Hippocampal formation (tissue), 2 donors: ENCODE measurements at places on chromosomes 5 and 9.

- peak; percentile 8 for DNase-seq
Observed at GRCh38 chr9:6354072-6354686, 26.0 kb downstream of the TPD52L3 start.

DNA sequence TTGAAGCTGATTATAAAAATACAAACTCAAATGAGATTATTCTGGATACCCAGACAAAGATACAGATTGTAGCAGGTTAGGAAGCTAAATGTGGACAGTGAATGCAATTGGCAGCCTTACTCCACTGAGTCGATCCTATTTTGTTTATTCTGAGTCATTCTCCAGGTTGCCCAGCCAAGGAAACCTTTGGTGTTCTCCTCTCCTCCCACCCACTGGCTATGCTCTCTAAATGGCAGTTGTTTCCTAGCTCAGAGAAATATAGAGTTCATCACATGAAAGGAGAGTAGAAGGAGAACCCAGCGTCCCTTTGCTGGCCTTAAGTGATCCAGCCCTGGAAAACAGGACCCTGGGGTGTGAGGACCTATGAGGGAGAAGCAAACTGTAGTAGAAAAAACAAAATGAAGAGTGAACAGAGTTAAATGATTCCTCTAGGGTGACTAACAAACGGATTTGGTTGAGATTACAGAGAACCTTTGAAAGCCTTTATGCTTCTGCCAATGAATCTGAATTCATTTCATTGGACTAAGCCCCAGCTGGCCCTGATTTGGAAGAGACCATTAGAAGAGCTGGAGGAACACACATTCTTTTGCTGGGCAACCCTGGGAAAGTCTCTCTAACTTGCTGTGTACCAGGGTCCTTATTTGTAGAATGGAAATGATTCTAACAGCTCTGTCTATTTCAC lies 95.1 kb downstream of the BRINP1 start:
- no peak for DNase-seq

- DNase-seq: no peak
Observed at GRCh38 chr9:105057551-105057950, 129.6 kb upstream of the ABCA1 start.

DNA sequence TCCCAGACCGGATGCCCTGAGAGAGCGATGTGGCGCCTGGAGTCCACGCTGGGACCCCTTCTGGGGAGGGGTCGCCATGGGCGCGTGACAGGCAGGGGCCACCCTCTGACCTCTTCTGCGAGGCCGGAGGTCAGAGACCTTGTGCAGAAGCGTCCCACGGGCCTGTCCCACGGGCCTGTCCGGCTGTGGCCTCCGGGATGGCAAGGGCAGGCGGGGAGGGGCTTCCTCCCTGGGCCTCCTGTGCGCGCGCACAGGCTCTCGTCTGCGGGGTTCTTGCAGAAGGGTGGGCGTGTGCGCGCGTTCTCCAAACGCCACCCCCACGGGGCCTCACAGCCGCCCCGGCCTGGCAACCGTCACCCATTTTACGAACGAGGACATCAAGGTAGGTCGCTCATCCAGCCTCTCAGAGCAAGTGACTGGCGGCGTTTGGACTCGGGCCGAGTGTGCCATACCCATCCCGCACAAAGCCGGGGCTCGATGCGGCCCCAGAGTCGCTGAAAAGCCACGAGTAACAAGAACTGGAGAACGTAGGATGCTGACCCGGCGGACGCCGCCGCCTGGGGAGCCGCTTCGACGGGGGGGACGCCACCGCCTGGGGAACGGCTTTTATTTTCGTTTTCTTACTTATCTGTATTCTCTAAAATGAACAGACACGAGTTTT lies 897 bp downstream of the AHRR start:
- DNase-seq: no peak

DNA sequence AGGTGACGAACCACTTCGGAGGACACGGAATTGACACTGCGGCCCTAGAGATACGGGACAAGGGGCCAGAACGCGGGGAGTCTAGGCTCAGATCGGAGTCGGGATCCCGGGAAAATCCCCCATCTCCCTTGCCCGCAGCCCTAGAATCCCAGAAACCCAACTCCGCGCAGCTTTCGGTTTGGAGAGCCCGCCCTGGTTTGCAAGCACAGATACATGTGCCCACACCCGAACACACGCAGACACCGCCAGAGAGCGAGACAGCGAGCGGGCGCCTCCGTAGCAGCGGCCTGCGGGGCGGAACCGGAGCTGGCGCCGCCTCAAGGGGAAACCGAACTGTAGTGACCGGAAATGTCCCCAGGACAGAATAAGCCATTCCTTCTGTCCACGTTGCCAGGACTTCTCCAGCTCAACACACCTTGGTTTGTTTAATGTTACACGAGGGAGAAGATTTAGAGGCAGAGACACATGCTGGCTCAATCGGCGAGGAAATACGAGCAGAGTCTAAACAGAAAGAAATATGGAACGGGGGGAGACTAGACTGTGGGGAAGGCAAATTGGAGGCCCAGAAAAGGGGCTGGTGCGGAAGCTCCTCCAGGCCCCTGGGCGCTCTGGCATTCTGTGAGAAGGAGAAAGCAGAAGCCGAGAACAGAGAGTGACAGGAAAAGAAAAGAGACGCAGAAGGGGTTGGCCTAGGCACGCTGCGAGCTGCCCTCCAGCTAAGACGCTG lies 2.9 kb upstream of the PAX5 start:
- DNase-seq: no peak

DNA sequence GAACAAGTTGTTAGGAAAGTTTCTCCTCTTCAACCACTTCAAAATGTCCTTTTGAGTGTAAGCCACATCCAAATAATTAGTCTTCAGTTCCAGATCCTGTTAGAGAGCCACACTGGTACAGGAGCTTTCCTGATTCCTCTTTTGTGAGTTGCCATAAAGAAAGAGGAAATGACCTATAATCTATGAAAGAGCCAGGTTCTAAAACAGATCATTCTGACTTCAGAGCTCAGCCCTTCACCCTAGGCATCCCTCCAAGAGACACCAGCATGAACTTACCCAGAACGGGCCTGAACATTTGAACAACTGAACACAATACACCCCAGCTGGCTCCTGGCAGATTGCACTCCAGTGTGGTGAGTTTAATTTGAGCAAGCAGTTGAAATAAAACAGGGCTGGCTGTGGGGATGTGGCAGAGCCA lies 25.7 kb downstream of the SLC1A1 start:
- peak; percentile 40 for DNase-seq

DNA sequence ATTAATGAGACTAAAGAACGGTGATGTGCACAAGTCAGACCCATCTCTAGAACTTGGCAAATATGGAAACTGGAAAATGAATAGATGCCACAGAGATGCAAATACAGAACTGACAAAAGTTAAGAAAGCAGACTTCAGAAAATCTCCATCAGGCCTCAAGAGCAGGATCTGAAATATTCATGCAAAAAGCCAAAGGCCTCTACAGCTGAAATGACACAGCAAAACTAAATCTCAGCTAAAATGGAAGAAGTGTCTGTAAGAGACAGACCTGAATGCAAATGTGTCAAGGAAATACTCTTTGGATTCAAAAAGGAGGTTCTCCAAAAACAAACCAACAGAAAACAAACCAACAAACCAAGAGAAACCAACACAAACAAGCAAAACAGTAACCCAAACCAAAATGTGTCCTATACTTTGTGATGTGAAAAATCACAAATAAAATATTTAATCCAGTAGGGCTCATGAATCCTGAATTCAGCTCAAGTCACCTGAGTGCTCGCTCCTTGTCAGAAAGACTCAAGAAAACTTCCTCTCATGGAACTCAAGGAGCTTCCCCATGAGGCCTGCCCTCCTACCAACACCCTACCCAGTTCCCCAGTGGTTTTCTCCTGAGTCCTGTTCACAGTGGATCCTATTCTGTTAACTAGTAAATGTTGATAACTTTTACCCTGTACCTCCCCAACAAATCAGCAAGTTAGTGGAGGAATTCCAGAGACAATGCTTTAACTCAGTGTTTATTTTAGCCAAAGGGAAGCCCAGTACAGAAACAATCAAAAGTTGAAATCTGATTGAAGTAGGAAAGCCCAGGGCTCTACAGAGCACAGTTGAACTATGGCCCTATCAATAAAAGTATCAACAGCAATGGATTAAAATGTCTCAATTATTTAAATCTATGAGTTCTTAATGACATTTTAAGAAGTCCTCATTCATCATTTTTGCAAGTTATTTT lies 14.6 kb downstream of the MRPS27 start:
- DNase-seq: no peak

- DNase-seq: no peak
Observed at GRCh38 chr9:36855448-36856315, 178.4 kb downstream of the PAX5 start.

GRCh38 chr9:19239955-19240354 lies 9.5 kb downstream of the DENND4C start:
- no peak for DNase-seq

DNA sequence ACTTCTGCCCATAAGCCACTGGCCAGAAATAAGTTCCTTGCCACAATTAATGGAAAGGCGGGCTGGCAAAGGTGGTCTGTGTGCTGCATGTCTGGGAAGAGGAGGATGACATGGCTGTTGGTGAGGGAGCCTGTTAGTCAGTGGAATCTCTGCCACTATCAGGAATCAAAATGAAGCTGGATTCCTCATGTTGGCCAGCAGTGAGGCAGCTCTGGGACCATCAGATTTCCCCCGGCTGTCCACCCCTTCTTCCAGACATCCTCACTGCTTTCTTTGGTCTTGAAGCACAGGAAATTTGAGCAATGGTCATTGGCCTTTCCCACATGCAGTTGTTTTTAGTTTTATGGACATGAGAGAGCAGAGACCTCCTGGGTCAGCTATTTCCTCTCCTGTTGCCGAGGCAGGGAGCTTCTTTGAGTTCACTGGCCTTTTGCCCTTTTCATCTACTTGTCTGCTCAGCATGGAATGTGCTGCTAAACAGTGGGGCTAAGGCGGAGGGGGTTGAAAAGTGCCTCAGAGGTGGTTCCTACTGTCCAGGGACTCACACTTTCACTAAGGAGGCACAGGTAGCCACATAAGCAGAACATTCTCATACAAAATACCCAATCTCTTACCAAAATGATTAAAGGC lies 34.8 kb upstream of the NEURL1B start:
- no peak for DNase-seq

GRCh38 chr5:94691949-94692348 lies 73.5 kb downstream of the SLF1 start:
- peak; percentile 42 for DNase-seq

DNA sequence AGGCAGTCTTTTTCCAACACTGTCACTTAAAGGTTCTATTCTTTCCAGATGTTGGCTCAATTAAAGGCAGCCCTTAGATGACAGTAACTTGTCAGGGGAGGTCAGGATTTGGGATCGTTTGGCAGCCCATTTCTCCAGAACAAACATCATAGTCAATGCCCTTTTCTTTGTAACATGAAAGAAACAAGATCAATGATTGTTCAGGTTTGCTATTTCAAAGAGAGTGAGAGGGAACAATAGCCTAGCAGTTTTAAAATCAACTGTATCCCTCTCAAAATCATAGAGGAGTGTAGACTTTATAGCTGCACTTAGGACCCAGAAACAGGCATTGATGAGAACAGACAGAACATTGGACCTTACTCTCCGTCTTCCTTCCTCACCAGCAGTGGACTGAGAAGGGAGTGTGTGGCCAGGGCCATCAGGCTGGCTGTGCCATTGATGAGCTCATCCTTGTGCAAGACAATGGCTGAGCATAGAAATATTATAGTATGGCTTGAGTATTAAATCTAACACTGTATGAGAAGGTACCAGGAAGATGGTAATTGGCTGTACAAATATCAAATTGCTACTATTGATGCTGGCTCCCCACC lies 130.0 kb downstream of the PIP5K1B start:
- DNase-seq: no peak

GRCh38 chr9:99137225-99137624 lies 32.3 kb downstream of the TGFBR1 start:
- DNase-seq: no peak

DNA sequence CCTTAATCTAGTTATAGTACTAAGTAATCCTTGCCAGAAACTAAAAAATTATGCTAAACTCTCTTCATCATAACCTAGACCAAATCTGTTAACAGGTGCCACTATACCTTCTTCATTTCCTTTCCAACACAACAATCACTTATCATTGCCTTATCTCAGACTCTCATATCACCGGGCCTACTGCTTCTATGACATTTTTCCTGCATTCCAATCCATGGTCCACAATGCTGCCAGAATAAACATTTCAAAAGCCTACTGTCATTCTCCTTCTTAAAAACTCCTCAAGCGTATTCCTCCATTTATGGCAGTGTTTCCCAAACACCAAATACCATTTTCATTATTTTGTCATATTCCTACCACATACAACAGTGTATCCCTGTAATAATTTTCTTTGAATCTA lies 6.5 kb downstream of the PPP6C start:
- DNase-seq: no peak

DNA sequence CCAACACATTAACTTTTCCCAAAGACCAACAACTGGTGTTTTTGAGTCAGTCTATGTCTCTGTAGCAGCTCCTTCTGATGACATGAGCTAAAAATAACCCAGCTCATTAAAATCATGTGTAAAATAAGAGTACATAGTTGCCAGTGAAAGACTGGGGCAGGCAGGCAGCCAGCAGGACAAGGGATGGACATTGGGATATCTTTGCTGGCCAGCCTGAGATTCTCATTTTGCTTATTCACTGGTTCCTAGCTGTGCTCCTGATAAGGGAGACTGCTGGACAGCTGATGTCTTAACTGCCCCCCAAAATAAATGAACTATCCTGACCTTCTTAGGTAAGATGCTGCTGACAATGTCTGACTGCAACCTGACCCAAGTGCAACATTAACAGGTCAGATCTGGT lies 33.9 kb downstream of the EPB41L4B start:
- no peak for DNase-seq

DNA sequence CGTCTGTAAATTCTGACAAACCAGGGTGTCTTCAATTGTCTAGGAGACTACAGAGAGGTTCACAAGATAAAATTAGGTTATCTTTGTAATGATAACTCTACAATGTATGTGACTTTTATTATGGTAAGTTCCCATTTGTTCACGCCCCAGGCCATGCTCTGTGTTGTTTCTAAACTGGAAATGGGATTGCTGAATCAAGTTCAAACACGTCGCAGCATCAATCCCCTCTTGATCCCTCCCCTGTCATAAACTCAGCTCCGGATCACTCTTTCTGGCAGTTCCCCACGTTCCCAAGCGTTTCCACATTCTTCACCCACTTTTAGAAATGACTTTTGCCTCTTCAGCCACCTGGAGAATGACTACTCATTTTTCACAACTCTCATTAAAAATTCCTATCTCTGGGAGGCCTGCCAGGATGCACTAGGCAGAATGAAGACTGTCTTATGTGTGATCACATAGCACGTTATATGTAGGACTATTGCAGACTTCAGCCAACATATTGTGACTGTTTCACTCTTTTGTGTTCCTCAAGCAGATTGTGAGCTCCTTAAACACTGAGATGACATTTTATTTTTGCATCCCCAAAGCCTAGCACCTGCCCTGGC lies 1124.2 kb upstream of the WWC1 start:
- DNase-seq: no peak

GRCh38 chr5:151448038-151448985 lies 909 bp downstream of the SLC36A1 start:
- no peak for DNase-seq

- DNase-seq: no peak
Observed at GRCh38 chr9:125700791-125701190, 6.2 kb downstream of the MAPKAP1 start.

GRCh38 chr9:89750117-89750791 lies 145.4 kb downstream of the GADD45G start:
- DNase-seq: peak; percentile 3

GRCh38 chr5:107594253-107595045 lies 76.3 kb downstream of the EFNA5 start:
- DNase-seq: no peak
